ENCODE measurements at places on chromosomes 11 and 22.
A peak's percentile ranks its signal among the peaks of the same experiment; 100 is the strongest.

DNA sequence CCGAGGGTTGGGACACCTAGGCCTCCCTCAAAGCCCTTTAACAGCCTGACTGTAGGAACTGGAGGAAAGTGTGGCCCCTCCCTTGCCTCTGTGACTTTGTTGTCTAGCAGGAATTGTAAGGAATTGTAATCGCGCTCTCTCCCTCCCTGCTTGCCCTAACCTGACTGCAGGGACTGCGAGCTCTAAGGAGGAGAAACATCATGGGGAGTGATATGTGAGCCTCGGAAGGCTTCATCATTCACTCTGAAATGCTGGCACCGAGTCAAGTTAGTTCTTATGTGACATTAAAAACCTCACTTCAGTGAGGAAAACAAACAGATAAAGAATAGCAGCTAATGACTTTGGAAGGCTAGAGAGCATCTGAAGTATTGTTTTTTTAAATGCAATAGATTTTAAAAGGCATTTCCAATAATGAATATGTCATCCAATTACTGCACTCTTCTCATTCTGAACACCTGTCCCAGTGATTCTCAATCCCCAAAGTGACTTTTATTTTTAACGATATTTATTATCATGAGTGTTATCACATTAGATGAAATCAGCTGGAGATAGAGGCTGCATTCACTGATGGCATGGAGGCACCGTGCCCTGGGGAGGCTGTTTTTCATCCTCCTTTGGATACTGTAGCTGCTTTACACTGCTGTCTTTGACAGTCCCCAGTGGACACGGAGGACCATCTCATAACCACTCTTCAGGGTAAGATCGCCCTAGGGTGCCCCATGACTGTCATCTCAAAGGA lies 58.5 kb upstream of the NTM start:
- DNase-seq = peak; percentile 5

GRCh38 chr11:106625566-106625965 lies 392.7 kb downstream of the GUCY1A2 start:
- DNase-seq = no peak

DNA sequence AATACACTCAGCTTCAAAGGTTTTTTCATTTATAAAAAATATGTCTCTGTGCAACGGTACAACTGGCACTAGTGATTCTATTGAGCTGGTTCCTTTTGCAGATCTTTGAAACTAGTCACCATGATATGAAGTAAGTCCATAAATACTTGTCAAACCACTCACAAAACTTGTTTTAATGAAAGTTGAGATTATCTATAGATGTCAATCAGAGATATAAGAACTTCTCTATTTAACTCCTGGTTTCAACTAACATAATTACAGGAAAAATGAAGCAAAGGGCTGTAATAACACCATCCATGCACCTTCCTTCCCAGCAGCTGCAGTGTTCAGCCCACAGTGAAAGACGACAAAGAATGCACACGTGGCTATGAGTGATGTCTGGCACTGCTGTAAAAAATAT lies 44.7 kb downstream of the TMEM123 start:
- DNase-seq = no peak

- DNase-seq = no peak
Observed at GRCh38 chr11:84420271-84420670, 1134.1 kb upstream of the CCDC90B start.

- no peak for DNase-seq
Observed at GRCh38 chr11:44267006-44267749, 42.8 kb downstream of the ALX4 start.

GRCh38 chr11:25900814-25901213 lies 431.1 kb upstream of the ANO3 start:
- DNase-seq = no peak

- DNase-seq = no peak
Observed at GRCh38 chr22:45468872-45469271, 33.8 kb upstream of the FBLN1 start.
